Large intestine (tissue), 12 donors: ENCODE measurements at places on chromosomes 5 and 9. TPM values are rescaled to one million over a fixed set of nuclear protein-coding genes. Genes with fewer than 3 reads are reported as not detected.

IL3 gene
- not detected for polyA plus RNA-seq

IFNK gene
- polyA plus RNA-seq = 0.06 TPM

ENHO gene
- polyA plus RNA-seq = 10.6 TPM

C5orf58 gene
- polyA plus RNA-seq = 1.0 TPM

DNA sequence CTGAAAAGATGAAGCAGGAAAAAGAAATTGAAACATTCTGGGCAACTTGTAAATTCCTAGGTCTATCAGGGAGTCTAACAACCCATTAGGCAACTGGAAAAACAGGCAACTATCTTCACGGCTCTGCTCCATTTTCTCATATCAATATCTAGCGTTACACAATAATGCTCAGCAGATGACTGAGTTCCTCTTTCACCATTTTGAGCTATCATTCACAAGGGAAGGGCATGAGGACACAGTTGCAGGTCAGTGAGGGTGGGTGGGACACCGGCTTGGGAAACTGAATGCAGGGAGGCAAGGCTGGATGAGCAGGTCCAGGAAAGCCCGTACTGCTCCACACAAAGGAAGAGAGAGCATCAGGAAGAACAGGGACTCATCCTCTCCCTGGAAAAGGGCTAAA is 67.0 kb downstream of the FRMD3 start:
- DNase-seq = peak; percentile 26

- no peak for DNase-seq
Measured at GRCh38 chr5:62731022-62731421, 152.4 kb downstream of the LRRC70 start.

GRCh38 chr5:179146277-179146676 is 86.1 kb downstream of the ZNF354C start:
- DNase-seq = no peak

DNA sequence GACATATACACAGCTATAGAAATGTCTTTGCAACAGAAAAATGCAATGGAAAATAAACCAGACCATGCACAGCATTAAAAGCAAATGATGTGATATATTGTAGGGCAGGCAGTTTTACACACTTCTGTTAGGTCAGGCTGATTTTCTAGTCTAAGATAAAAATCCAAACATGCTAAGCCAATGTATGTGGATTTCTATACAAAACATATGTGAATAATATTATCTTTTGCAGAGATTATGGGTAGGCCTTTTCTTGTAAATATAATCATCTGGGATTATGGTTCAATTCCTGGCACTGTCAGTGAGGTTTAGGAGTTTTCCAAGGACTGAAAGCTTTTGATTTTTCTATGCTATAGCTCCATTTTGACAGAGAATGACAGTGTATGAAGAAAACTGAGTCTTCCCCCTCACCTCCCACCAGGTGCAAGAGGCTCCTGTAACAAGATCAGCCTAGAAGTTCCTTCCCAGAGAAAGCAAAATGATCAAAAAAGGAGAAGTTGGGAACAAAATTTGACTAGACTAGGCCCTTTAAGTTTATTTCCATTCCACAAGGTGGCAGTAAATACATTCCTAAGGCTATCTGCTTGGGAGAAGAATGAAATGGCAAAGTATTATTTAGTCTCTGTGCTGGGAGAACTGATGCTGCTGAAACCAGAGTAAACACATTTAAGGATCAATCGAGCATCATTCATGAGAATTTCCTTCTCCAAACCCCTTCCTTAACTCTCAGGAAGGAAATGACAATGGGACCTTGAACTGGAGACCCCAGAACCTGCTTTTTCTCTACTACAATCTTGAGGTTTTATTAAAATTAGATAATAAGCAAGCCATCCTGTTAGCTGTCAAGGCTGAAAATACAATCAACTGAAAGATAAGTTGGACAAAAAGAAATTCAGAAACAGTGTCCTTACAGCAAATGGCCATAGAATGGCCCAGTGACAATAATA is 133.0 kb upstream of the TUT7 start:
- peak; percentile 20 for DNase-seq

GRCh38 chr9:107737987-107738743 is 248.6 kb upstream of the KLF4 start:
- DNase-seq = no peak

GRCh38 chr9:122029898-122030297 is 63.2 kb downstream of the TTLL11 start:
- no peak for DNase-seq

- DNase-seq = no peak
Measured at GRCh38 chr5:74664551-74664950, 20.5 kb upstream of the HEXB start.

GRCh38 chr9:89274838-89275237 is 36.2 kb upstream of the CKS2 start:
- DNase-seq = no peak

- no peak for DNase-seq
Measured at GRCh38 chr9:115207003-115207836, 89.3 kb upstream of the TNC start.

- peak; percentile 45 for DNase-seq
Measured at GRCh38 chr9:122936464-122936863, 4.4 kb upstream of the RABGAP1 start.

- no peak for DNase-seq
Measured at GRCh38 chr5:53917095-53917494, 356.7 kb downstream of the NDUFS4 start.

- DNase-seq = no peak
Measured at GRCh38 chr5:103674251-103674650, 111.7 kb upstream of the NUDT12 start.

GRCh38 chr9:32764139-32764538 is 19.2 kb upstream of the TMEM215 start:
- DNase-seq = no peak

DNA sequence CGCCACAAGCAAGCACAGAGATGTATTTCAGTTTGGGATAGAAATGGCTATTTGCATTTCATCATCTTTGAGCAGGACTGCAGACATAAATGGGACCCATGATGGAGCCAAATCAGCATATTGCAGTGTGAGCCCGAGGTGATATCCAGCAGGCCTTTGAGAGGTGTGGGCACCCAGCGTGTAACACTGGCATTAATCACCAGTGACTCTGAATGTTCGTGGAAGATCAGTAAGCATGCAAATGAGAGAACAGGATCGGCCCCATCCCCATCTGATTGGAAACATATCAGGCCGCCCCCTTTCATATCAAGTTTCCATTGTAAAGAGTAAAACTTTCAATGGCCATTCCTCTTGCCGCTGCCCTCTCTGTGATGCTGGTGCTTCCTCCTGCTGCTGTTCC is 84.0 kb downstream of the GTF3C4 start:
- DNase-seq = no peak

DNA sequence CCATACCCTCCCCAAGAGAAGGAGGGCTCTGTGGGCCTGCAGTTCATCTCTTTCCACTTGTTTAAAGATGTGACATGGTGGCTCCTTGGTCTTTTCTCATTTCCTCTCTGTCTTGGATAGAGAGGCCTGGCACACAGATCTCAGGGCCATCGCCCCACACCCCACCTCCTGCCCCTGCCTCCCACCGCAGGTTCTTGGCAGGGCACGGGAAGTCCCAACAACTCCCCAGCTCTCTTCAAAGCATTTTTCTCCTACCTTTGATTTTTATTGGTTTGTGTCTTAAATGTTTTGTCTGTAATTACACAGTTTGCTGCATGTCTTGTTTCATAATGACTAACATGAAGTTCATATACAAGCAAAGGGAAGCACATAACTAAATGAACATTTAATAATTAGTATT is 178.5 kb upstream of the MSX2 start:
- no peak for DNase-seq

GRCh38 chr9:131101207-131101964 is 5.1 kb downstream of the AIF1L start:
- no peak for DNase-seq

GRCh38 chr9:11103525-11103924 is 490.7 kb upstream of the PTPRD start:
- no peak for DNase-seq

DNA sequence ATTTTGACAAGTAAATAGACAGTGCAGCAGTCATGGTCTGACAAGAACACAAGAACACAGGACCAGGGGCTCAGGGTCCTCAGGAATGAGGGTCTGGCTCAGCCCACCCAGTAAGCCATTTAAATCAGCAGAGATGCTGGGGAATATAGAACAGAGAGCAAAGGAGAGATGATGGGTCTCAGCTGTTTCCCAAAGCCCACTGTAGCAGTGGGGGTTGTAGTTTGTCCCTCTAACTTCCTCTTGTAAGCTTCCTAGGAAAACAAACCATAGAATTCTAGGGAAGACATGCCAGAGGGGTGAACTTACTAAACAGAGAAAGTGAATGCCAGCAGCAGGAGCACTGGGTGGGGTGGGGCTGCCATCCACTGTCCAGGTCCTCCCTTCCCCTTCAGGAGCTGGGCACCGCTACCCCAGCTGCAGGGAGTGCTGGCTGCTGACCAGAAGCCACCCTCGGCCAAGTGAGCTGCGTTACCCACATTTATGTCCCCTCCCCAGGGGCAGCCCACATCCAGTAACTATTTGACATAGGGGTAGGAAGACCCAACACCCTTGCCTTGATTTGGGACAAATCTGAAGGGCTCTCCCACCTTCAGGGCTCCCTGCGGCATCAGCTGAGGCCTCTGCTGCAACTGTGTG is 41.6 kb downstream of the GABBR2 start:
- DNase-seq = no peak

DNA sequence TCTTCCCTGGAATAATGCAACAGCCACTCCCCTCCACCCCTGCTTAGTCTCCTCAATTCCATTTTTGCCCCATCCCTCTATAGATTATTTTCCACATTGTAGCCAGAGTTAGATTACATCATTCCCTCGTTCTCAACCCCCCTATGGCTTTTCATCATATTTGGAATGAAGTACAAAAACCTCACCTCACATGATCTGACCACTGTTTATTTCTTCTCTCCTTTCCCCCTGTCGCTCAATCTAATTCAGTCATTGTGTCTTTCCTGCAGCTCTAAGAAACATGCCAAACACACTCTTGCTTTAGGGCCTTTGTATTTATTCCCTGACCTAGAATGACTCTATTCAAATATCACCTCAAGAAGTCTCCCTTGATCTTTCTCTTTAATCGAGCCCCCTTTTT is 22.6 kb upstream of the HK3 start:
- no peak for DNase-seq

GRCh38 chr5:16914108-16914435 is 22.0 kb downstream of the MYO10 start:
- DNase-seq = no peak

DNA sequence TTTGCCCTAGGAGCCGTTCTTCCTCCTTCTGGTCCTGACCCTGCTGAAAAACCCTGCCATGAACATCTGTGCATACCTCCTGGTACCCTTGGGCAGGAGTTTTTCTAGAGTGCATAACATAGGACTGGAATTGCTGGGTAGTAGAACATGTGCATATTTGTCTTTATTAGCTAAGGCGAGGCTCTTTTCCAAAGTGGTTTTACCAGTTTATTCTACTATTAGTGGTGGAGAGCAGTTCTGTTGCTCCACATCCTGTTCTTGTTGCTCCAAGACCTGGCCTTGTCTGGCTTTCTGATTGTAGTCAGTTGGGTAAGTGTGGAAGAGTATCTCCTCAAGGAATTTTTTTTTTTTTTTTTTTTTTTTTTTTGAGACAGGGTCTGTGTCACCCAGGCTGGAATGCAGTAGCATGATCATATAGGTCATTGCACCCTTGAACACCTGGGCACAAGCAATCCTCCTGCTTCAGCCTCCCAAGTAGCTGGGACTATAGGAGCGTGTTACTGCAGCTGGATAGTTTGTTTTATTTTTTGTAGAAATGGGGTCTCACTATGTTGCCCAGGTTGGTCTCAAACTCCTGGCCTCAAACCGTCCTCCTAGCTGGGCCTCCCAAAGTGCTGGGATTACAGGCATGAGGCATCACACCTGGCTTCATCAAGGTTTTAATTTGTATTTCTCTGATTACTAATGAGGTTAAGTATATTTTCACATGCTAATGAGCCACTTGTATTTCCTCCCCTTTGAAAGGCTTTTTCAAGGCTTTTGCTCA is 85.2 kb downstream of the SPRY4 start:
- no peak for DNase-seq

DNA sequence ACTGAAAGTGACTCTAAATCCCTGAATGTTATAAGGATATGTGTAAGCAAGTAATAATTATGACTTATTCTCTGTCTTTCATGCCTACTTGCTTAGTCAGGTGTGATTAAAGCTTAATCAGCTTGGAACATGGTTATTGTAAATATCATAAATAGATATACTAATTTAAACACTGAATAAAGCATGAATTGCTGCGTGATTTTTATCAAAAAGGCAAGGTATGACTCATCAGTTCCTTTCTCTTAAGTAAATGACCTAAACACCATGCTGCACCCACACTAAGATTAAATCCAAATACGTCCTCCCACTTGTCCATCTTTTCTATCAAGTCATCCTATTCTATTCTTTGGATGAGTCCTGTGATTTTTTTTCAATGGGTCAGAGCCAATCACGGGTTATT is 124.6 kb upstream of the MTAP start:
- no peak for DNase-seq
